CD4-positive, alpha-beta T cell treated with Interleukin-10 for 1 hour (primary cell): ENCODE measurements at places on chromosomes 2 and 18.

DNA sequence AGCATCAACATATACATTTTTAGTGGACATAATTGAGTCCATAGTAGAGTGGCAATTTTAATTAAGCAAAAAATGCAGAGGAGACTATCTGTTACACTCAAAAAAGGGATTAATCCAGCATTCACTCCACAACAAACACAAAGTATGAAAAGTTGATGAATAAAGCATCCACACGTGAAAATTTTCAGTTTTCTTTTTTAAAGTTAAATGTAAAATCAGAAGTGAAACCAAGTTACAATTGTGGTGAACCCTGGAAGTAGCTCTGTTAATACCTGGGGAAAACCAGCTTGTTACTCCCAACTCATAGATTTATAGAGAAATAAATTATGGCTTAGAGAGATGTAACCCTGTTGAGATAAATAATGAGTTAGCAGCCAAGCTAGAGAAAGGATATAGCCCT, 807.8 kb downstream of the TRIB2 start:
- DNase-seq: no peak

GRCh38 chr2:109058191-109058632, 69.2 kb upstream of the EDAR start:
- DNase-seq: no peak

- DNase-seq: no peak
Observed at GRCh38 chr18:2656981-2657512, 1.5 kb downstream of the SMCHD1 start.

- DNase-seq: no peak
Observed at GRCh38 chr2:33484042-33484621, 7.7 kb downstream of the RASGRP3 start.
